Thyroid gland (tissue), 4 donors: ENCODE measurements at places on chromosomes 12 and 14. TPM values are rescaled to one million over a fixed set of nuclear protein-coding genes. Genes with fewer than 3 reads are reported as not detected.
A peak's percentile ranks its signal among the peaks of the same experiment; 100 is the strongest.

- no peak for DNase-seq
Observed at GRCh38 chr12:70837026-70837425, 83.5 kb downstream of the PTPRR start.

The EFS gene
- 9.4 TPM for total RNA-seq

- no peak for DNase-seq
Observed at GRCh38 chr14:101074196-101075024, 170.9 kb upstream of the RTL1 start.

The SYNE3 gene
- total RNA-seq = 14.6 TPM

The ADSS1 gene
- 13.6 TPM for total RNA-seq

- peak; percentile 99 for DNase-seq
Observed at GRCh38 chr12:110501752-110502738, at the start of the genes RAD9B and VPS29. RAD9B (plus strand) TSS chr12:110502331; CDS start chr12:110502338, 7 bp downstream. VPS29 (minus strand) TSS chr12:110502111; CDS start chr12:110502051, 60 bp downstream.

The FOXN4 gene
- total RNA-seq = not detected

The ALDH2 gene
- total RNA-seq = 90.7 TPM

DNA sequence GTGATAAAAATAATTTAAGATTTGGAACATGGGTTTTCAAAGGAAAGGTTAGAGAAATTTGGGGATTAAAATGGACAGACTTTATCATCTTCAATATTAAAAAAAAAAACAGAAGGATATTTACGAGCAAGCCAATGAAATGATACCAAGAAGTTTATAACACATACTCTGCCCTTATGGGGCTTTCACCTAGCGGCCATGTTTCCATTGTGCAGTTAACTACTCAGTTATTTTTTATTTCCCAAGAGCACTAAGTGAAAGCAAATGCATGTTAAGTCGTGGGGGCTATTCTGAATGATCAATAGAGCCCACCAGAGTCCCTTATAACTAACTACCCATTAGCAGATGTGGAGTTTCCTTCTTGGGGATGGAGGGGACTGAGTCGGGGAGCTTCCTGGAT, 53.9 kb downstream of the ETV6 start:
- no peak for DNase-seq

DNA sequence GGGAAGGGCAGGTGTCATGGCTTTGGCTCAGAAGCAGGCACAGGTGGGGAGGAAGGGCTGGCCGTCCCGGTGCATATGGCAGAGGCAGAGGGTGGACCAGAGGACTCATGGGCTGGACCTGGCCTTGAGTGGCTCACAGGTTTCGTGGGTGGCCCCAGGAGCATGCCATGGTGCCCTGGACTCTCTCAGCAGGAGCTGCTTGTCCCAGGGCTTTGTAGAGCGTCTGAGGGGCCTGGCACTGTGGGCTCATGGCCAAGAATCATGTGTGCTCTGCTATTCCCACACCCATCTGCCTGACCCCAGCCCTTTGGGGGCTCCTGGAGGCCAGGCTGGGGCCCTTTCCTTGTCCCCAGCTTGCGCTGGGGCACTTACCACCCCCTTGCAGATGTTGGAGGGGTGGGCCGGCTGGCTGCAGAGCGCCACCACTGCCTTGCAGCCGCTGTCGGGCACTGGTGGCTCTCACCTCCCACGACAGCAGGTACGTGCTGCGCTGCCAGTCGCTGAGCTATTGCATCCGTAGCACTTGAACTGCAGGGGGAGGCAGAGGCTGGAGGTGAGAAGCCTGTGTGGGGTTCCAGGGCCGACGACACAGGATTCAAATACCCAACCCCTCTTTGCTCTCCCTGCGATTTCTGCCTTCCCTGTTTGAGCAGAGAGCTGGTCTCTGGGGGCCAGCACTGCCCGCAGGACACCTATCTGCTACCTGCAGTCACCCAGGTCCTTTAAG, 187.4 kb upstream of the PRMT8 start:
- DNase-seq = peak; percentile 49

The SLIRP gene
- total RNA-seq = 242 TPM

- DNase-seq = no peak
Observed at GRCh38 chr12:69555461-69555860, 29.8 kb upstream of the CCT2 start.

- DNase-seq = no peak
Observed at GRCh38 chr12:91274916-91275315, 92.3 kb upstream of the DCN start.

DNA sequence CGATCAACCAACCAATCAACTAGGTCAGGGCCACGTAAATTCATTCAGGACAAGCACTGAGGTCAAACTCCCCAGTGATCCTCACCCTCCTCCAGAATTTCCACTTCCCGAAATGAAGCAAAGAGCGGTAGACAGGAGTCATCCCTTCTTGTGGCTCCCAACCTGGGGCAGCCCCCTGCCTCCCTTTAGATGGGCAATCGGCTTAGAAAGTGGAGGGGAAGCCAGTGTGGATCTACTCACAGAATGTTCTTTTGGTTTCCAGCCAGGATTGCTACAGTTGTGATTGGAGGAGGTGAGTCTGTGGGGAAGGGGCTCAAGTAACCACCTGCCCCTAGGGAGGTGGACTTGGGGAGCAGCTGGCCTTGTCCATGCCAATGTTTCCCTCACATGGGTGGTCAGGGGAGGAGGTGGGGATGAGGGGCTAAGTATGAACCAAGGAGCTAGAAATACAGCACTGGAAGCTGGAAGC, 4.1 kb downstream of the IFI27 start:
- no peak for DNase-seq

The FLRT2 gene
- 24.8 TPM for total RNA-seq

The RPGRIP1 gene
- not detected for total RNA-seq

The PIANP gene
- 0.11 TPM for total RNA-seq

GRCh38 chr12:123449856-123450255, 8.1 kb upstream of the SNRNP35 start:
- DNase-seq = no peak

GRCh38 chr12:3243376-3244084, 166.4 kb downstream of the TSPAN9 start:
- DNase-seq = no peak

DNA sequence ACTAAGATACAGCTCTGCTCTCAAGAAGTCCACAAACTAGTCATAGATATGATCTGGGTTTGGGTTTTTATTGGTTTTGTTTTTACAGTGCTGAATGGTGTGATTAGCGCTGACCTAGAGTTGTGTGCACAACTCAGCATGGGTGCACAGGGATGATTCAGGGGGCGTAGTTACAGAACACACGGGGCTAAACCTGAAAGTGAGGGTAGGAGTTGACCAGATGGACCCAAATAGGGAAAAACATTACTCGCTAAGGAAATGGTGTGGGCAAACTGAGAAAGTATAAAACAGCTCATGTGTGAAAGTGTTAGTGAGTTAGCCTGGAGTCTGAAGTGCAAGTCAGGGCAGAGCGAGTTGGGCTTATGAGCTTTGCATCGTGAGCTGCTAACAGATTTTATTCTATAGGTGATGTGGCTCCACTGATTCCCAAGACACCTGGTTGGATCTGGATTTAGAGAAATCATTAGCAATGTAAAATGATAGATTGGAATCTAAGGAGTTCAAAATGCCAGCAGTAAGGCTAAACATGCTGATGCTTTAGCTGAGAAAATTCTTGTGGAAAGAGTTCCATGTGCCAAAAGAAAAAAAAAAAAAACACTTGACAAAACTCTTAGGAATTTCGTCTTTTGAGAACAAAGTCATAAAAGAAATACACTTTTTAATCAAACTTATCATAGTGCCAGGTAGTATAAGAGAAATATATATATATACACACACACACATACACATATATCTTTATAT, 134.9 kb downstream of the SLC5A8 start:
- no peak for DNase-seq

The RNASE1 gene
- total RNA-seq = 81.4 TPM

The SLC5A8 gene
- total RNA-seq = 51.3 TPM

- no peak for DNase-seq
Observed at GRCh38 chr12:124956571-124956970, 32.4 kb downstream of the DHX37 start.

DNA sequence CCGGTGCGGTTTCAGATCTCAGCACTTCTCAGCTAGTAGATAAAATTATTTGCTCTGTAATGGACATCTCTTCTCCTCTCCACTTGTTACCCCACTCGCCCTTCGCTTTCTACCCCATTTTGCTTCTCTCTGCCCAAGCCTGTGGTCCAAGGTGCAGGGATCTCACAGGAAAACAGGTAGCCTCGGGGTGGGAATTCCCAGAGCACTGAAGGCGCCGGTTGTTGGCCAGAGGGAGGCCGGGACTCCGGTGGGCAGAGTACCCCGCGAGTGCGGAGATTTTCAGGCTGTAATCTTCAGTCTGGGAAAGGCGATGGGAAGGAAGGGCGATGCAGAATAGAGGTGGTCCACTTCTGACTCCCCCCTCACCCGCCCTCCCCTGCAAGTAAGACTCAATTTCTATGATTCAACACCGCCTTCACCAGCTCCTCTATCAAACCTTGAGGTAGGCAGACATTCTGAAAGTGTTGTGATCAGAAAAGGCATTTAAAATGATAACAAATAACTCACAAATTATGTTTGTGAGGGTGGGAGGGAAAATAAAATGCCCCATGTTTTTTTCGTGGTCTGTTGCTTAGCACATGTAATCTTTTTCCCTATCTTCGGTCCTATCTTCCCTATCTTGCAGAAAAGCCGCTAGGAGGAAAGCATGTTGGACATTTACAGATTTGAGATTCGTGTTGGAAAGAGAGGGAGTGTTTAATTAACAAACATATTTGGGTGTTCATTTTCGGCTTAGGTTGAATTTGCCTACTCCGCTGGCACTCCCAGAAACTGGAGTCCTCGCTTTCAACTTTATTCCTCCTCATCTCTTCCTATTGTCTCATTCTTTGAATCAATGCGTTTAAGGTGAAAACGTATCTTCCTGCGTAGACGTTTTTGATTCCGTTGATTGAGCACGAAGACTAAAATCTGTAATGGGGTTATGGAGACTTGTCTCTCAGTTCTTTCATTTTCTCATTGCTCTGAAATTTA, 8.5 kb downstream of the FOXG1 start:
- DNase-seq = no peak

The MYO1A gene
- not detected for total RNA-seq

The MYBPC1 gene
- total RNA-seq = 1.6 TPM

- no peak for DNase-seq
Observed at GRCh38 chr12:12372946-12373722, 16.3 kb downstream of the BORCS5 start.

The LRTM2 gene
- not detected for total RNA-seq

The CLEC7A gene
- total RNA-seq = 9.4 TPM

The PTPN6 gene
- 21.7 TPM for total RNA-seq

DNA sequence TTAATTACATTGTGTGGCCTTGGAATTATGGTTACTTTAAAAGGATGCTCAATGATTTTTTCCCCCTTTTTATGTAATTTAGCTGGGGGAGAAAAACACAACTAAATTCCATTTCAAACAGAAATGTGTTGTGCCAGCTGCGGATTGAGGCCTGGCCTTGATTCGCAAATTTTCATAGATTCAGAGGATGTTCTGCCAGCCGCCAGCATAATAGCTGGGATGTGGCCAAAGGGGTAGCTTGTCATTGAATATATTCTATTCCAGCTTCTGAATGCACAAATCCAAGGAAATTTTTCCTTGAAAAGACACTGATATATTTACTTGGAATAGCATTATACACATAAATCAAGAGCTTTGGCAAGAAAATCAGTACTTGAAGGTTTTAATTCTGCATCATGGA, 43.7 kb downstream of the TRHDE start:
- DNase-seq = no peak

DNA sequence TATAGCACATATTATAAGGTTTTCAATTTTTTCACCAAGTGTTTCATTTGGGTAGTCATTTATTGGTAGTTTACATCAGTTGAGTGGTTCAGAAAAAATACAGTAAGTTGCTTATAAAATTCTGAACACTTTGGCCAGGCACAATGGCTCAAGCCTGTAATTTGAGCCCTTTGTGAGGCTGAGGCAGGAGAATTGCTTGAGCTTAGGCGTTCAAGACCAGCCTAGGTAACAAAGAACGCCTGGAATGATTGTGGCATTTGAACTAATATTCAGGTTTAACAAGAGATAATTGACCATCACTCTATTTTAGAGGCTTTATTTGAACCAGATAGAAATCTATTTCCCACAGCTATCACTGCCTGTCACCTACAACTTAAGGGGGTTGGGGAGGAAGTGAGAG, 22.7 kb downstream of the HIF1A start:
- DNase-seq = no peak

- DNase-seq = no peak
Observed at GRCh38 chr12:50790081-50790480, 26.2 kb downstream of the ATF1 start.

- DNase-seq = no peak
Observed at GRCh38 chr14:75705014-75705413, 44.0 kb downstream of the TTLL5 start.

DNA sequence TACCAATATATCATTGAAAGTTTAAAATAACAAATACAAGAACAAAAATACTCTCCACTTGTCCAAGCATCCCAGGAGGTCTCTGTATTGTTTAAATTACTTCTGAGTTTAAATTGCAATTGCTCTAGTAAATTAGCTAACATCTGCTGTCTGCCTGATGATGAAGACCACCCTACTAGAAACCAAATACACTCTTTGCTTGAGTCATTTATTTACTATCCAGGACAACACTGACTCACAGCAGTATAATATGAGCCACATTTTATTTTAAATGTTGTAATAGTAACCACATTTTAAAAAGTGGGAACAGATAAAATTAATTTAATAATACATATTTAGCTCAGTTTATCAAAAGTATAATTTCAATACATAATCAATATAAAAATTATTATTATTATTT, 62.9 kb upstream of the EEA1 start:
- DNase-seq = no peak

- no peak for DNase-seq
Observed at GRCh38 chr12:47988073-47989022, 15.9 kb downstream of the COL2A1 start.

The TGM1 gene
- total RNA-seq = 1.9 TPM

DNA sequence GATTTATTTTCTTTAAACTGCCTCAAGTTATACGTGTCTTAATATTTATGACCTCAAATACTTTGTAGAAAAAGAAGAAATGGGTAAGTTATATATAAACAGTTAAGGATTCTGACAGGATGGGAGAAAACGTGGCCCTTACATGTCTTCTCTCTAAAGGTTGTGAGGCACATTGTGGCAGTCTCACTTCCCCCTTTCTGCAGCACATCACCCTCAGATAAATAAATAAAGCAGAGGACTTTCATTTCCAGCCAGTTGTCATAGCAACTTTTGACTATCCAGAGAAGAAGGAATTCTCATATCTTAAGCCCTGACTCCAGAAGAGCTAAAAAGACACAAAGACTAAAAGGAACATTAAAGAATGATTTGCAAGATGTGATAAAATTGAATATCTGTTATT, 28.8 kb upstream of the CEP83 start:
- no peak for DNase-seq

The SYT1 gene
- total RNA-seq = 1.3 TPM

- DNase-seq = no peak
Observed at GRCh38 chr14:30921788-30922187, 47.4 kb downstream of the COCH start.

DNA sequence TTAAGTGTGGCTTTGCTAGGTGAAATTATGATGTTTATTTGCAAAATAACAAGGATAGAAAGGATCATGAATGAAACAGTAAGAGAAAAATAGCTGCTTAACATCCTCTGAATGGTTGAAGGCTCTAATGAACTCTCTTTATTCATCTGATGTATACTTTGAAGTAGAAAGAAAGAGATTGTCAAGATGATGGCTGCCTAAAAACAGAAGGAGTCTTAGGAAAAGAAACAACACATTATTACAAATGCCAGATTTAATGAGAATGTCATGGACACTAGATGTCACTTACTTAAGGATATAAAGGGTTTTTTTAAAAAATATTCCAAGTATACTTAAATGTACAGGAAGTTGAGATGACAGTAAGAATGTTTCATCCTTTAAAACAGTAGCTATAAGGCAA, 21.6 kb downstream of the DCN start:
- DNase-seq = no peak

The ADAM21 gene
- total RNA-seq = 0.11 TPM

GRCh38 chr12:95989504-95990123, 6.5 kb downstream of the HAL start:
- no peak for DNase-seq
